Stimulated activated CD4-positive, alpha-beta T cell treated with anti-CD3 and anti-CD28 coated beads, Interleukin-1b, Interleukin-23, amount 100 ng/mL, for 24 hours (primary cell): ENCODE measurements at places on chromosomes 12 and 14.

GRCh38 chr12:120866108-120866507, 38.0 kb downstream of the SPPL3 start:
- DNase-seq: no peak

GRCh38 chr12:115474539-115475353, 790.8 kb upstream of the TBX3 start:
- DNase-seq: no peak

GRCh38 chr12:112862636-112863290, 44.0 kb upstream of the OAS1 start:
- DNase-seq: no peak

DNA sequence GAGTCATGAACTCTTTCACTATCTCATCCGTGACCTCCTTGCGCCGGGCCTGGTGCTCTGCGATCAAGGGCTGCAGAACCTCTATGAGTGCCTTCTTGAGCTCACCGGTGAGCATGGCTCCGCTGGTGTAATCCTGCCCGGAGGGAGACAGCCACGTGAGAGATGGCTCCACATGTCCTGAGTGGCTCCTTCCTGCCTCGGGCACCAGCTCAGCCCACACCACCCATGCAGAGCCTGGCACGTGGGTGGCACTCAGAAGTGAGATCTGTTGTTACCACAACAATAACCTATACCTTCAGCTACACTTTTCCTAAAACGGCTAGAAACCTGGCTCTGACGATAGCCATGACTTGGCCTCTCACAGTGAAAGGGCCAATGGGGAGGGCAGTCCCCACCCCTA, 11.8 kb downstream of the SLC25A47 start:
- no peak for DNase-seq

GRCh38 chr12:41552588-41552987, 364.5 kb downstream of the PDZRN4 start:
- no peak for DNase-seq

DNA sequence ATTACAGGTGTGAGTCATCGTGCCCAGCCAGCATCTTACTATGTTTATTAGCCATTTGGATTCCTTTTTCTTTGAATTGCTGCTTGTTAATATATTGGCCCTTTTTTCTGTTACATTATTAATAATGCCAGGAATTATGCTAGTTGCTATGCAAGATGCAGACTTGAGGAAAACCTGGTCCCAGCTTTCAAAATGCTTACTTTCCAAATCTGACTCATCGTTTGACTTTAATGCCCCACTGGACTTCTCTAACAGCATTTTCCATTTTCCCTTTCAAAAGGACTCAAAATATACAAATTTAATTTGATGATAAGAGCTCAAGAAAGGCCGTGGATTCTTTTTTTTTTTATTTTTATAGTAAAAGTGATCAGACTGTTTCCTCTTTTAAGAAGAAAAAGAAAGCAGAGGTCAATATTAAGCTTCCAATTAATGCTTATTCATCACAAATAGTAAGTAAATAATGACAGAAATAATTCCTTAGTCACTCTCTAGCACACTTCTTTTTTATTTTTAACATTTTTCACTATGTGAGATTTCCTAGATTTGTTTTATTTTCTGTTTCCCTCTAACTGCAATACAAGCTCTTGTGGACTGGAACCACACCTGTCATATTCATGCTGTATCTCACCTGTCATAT, 146.1 kb upstream of the FGD4 start:
- no peak for DNase-seq

- no peak for DNase-seq
Observed at GRCh38 chr14:38063711-38064320, 143.9 kb upstream of the SSTR1 start.
